ENCODE measurements at places on chromosomes 2 and 18. TPM values are rescaled to one million over a fixed set of nuclear protein-coding genes. Genes with fewer than 3 reads are reported as not detected.

DNA sequence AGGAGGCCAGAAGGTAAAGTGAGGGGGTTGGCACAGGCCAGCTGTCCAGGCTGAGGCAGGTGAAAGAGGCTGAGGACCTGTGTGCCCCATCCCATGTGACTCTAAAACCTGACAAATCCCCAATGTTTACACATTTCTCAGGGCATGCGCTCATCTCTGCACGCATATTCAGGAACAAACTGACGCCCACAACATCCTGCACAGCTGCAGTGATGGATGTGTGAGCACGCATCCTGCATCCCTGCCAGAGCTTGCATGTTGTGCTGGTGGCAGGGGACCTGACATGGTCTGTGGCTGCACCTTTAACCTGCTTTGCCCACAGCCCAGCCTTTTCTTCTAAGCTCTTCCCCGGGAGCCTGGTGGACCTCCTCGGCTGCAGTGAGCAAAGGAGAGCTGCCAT is 83.1 kb downstream of the FBXO15 start:
- no peak for DNase-seq
- H3K4me1 ChIP-seq: peaks cover 7% of the 10 kb centered on the region
- no peak overlapping the region for H3K4me3 ChIP-seq
- no peaks in the 10 kb centered on the region for H3K27me3 ChIP-seq
- H3K27ac ChIP-seq: no peak overlapping the region

DNA sequence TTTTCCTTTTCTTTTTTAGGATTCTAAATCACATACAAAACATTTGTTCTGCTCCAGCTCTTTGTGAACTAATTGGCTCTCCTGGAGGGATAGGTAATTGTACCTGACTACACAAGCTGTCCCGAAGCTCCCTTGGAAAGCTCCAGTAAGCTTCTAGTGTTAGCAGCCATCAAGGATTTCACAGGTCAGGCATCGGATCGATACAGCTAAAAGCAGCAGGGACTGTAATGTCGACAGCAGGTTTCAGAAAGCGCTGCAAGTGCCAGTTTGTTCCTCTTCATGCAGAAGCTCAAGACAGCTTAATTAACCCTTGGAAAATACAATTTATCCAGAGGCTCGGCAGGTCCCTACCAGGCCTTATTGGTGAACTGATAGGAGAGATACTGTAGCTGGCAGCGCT is 87.2 kb upstream of the VRK2 start:
- no peaks in the 10 kb centered on the region for H3K4me1 ChIP-seq
- no peak overlapping the region for H3K4me3 ChIP-seq
- no peak overlapping the region for H3K27ac ChIP-seq
- no peak for DNase-seq

GRCh38 chr2:188142088-188142487 is 149.6 kb upstream of the GULP1 start:
- no peak for DNase-seq
- H3K27ac ChIP-seq: no peak overlapping the region
- H3K36me3 ChIP-seq: no peaks in the 10 kb centered on the region
- no peaks in the 10 kb centered on the region for H3K27me3 ChIP-seq
- no peak overlapping the region for H3K4me3 ChIP-seq

The ACTG2 gene
- total RNA-seq: 65.3 TPM

DNA sequence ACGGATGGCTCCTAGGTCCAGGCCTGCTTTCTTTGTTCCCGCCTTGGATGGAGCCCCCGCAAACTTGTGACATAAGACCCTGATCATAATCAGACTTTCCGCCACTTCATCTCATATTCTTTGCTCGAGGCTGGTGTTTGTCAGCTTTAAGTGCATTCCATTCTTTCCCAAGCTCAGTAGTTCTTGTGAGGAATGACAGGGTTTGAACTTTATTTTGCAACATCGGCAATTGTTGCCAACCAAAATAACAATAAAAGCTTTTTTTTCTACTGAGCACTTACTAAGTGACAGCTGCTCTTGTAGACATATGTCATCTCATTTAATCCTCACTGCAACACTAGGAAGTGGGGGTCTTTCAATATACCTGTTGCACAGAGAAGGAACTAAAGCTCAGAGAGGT is 178.8 kb upstream of the ST6GAL2 start:
- no peaks in the 10 kb centered on the region for H3K27me3 ChIP-seq
- no peak overlapping the region for H3K4me3 ChIP-seq
- H3K36me3 ChIP-seq: no peaks in the 10 kb centered on the region
- DNase-seq: no peak

DNA sequence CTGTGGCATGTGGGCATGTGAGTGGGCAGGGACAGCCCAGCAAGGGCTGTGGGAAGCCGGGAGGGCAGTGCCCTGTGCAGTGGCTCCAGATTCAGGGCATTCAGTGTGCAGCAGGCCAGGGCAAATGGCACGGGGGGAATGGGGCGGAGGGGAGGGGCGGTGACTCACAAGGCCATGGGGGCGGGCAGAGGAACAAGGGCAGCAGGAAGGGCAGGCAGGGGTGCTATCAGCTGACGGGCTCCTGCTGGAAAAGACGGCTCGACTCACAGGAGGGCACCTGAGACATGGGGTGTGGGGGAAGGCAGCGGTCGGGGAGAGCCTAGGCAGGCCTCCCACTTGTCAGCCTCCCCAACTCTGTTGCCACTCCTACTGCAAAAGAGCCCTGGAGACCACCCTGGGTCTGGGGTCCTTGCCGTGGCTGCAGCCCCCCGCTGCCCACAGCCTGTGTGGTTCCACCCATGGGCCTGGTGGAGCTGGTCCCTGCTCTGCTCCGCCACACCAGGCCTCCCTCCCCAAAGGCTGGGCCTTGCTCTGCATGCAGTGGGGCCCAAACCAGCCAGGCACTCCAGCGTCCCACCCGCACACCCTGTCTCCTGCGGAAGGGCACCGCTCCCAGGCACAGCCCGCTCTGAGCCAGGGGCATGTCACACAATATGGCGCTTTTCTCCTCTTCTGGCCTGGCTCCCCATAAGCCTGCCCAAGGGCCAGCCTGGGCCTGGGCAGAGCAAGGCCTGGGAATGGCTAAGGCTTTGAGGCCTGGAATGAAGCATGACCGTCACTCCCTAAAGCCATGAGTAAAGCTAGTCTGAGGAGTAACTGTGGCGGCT is 25.9 kb downstream of the HS6ST1 start:
- H3K4me1 ChIP-seq: no peaks in the 10 kb centered on the region
- H3K36me3 ChIP-seq: no peaks in the 10 kb centered on the region
- DNase-seq: no peak
- H3K27ac ChIP-seq: no peak overlapping the region
- H3K27me3 ChIP-seq: no peaks in the 10 kb centered on the region
- no peak overlapping the region for H3K4me3 ChIP-seq

The IRS1 gene
- 14.3 TPM for total RNA-seq

The NOL4 gene
- total RNA-seq: not detected

- no peak overlapping the region for H3K27ac ChIP-seq
- H3K27me3 ChIP-seq: no peaks in the 10 kb centered on the region
- H3K36me3 ChIP-seq: no peaks in the 10 kb centered on the region
- no peak overlapping the region for H3K4me3 ChIP-seq
- no peak for DNase-seq
- H3K4me1 ChIP-seq: peaks cover 3% of the 10 kb centered on the region
These were observed 72.1 kb downstream of the AP1S3 start for GRCh38 chr2:223765221-223765785.

The PLCD4 gene
- total RNA-seq: 0.40 TPM

DNA sequence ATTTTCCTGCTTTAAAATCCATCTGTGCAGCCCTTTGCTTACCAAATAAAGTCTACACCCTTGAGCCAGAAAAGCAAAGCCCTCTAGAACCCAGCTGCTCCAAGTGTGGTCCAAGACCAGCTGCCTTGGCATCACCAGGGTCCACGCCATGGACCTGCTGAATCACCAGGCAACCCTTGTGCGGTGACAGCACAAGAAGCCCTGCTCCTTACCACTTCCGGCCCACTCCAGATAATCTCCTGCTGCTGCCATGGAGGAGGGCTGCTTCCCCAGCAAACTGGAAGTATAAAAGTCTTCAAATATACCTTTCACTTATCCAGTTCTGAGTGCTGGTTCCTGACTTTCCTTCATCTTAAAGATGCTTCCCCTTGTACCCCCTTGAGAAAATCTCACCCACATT is 106.0 kb upstream of the PKDCC start:
- H3K36me3 ChIP-seq: no peaks in the 10 kb centered on the region
- H3K4me1 ChIP-seq: no peaks in the 10 kb centered on the region
- H3K27me3 ChIP-seq: no peaks in the 10 kb centered on the region
- no peak for DNase-seq
- H3K4me3 ChIP-seq: no peak overlapping the region
- no peak overlapping the region for H3K27ac ChIP-seq

GRCh38 chr2:162300266-162300665 is 18.2 kb downstream of the IFIH1 start:
- H3K27me3 ChIP-seq: no peaks in the 10 kb centered on the region
- H3K4me3 ChIP-seq: no peak overlapping the region
- H3K36me3 ChIP-seq: peaks cover 3% of the 10 kb centered on the region
- no peak for DNase-seq

- DNase-seq: no peak
- H3K4me3 ChIP-seq: no peak overlapping the region
- no peaks in the 10 kb centered on the region for H3K36me3 ChIP-seq
- H3K27ac ChIP-seq: no peak overlapping the region
These were observed 323.2 kb downstream of the CYP26B1 start for GRCh38 chr2:71824436-71824835.

The TEX44 gene
- total RNA-seq: not detected

GRCh38 chr2:111100765-111101162 is 19.9 kb upstream of the BCL2L11 start:
- H3K36me3 ChIP-seq: no peaks in the 10 kb centered on the region
- no peak overlapping the region for H3K27ac ChIP-seq
- DNase-seq: no peak
- H3K4me1 ChIP-seq: no peaks in the 10 kb centered on the region

DNA sequence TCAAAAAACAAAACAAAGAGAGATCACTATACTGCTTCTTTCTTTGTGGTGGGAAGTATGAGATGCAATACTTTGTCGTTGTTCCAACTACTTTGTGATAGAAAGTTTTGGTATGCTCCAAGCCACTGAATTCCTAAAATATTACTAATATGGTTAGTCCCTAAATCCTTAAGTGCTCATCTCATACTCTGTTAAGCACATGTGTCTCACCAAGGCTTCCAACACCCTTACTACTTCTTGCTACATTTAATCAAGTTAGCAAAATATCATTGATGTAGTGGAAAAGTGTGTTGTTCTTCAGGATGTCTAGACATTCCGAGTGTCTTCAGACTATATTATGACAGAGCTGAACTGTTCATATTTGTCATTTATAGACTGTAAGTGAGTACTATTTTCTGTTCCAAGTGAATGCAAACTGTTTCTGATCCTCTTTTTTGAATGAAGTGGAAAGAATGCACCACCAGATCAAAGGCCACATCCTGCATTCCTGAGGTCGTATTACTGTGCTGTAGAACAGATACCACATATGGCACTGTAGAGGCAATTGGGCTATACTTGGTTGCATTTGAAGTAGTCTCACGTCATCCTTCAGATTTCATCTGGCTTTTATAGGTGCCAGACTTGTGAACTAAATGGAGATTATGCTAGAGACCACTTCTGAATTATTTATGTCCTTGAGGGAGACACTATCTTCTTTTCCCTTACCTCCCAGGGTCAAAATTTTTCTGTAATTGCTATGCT is 298.4 kb upstream of the ZNF521 start:
- no peaks in the 10 kb centered on the region for H3K4me1 ChIP-seq
- DNase-seq: no peak
- no peaks in the 10 kb centered on the region for H3K36me3 ChIP-seq

DNA sequence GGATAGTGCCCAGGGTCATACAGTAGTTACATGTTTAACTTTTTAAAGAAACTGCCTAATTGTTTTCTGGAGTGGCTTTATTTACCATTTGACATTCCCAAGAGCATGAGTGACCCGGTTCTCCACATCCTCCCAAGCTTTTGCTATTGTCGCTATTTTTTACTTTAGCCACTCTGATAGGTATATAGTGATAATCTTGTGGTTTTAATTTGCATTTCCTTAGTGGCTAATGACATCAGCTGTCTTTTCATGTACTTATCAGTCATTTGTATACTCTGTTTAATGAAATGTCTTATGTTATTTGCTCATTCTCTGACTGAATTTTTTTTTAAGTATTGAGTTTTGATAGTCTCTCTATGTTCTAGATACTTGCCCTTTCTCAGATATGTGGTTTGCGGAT is 109.7 kb upstream of the HS6ST1 start:
- H3K27ac ChIP-seq: no peak overlapping the region
- H3K27me3 ChIP-seq: no peaks in the 10 kb centered on the region
- H3K36me3 ChIP-seq: no peaks in the 10 kb centered on the region

DNA sequence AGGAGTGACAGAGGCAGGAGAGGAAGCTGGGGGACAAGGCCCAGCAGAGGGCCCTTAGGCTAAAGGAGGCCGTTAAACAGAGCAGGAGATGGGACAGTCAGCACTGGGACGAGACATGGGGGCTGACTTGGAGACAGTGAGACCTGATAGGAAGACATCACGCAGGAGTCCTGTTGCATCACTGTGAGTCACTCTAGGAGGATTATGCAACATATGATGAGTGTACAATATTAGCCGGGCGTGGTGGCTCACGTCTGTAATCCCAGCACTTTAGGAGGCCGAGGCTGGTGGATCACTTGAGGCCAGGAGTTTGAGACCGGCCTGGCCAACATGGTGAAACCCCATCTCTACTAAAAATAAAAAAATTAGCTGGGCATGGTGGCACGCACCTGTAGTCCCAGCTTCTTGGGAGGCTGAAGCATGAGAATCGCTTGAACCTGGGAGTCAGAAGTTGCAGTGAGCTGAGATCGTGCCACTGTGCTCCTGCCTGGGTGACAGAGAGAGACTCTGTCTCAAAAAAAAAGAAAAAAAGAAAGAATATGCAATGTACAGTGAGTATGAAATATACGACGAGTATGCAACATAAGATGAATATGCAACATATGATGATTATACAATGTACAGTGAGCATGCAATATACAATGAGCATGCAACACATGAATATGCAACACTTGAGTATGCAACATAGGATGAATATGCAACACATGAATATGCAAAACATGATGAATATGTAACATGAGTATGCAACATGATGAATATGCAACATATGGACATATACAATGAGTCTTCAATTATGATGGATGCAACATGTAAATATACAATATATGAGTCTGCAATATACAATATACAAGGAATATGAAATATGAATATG is 83.3 kb upstream of the ID2 start:
- no peak overlapping the region for H3K4me3 ChIP-seq
- no peaks in the 10 kb centered on the region for H3K27me3 ChIP-seq
- peak; percentile 78 for DNase-seq
- H3K36me3 ChIP-seq: no peaks in the 10 kb centered on the region

The HOXD1 gene
- total RNA-seq: 4.4 TPM

The AMER3 gene
- not detected for total RNA-seq

- no peak for DNase-seq
- H3K27me3 ChIP-seq: no peaks in the 10 kb centered on the region
- H3K4me1 ChIP-seq: no peaks in the 10 kb centered on the region
These were observed 1315.1 kb downstream of the SUCLG1 start for GRCh38 chr2:83143946-83144345.

- no peak for DNase-seq
- no peaks in the 10 kb centered on the region for H3K27me3 ChIP-seq
- no peak overlapping the region for H3K4me3 ChIP-seq
- H3K4me1 ChIP-seq: peaks cover 10% of the 10 kb centered on the region
These were observed 40.2 kb upstream of the GMCL1 start for GRCh38 chr2:69789175-69789721.
